ENCODE measurements at places on chromosomes 1 and 21.

DNA sequence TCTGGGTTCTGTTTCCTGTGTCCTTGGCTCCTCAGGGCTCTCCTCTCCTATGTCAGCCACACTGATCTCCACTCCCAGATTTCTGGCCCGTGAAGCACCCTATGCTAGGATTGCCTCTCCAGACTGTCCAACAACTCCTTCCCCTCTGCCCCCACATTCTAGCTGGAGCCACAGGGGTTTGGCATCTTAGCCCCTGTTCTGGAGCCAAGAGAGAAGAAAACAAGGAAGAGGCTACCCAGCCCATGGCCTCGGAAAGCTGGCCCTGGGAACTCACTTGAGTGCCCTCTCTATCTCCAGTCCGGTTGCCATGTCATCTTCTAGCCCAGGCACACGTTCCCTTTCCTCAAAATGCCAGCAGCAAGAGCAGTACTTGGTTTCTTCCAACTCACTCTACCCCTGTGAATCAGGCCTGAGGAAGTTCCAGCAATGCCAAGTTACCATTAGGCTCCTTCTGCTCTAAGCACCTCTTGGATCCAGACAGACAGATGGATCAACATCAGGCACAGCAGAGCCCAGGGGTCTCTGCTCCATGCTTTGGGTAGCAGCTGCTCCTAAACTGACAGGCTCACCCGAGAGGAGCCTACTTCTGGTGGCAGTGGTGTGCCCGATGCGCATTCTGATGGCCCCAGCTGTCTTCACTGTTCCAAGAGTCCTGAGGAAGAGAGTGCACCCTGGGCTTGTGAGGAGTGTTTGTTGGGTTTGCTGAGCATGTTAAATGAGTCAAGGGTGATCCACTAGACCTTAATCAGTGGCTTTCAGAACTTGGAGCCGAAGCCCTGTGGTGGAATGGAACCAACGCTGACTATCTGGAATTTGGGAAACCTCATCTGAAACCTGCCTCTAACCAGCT, 11.6 kb upstream of the GPR61 start:
- DNase-seq: no peak

DNA sequence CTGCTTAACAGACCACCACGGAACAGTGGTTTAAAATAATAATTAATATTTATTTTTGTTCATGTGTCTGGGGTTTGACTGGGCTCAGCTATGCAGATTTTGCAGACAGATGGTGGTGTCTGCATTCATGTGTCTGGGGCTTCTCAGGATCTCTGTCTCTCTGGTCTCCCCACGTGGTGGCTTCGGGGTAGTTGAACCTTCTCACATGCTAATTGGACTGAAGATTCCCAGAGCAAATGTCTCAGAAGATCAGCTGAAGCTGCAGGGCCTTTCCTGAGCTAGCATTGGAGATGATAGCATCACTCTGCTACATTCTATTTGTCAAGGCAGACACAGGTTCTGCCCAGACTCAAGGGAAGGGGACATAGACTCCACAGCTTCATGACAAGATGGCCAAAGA, 109.1 kb upstream of the DNAH14 start:
- no peak for DNase-seq

- no peak for DNase-seq
These were observed 132.5 kb upstream of the KAZN start for GRCh38 chr1:14466006-14466405.

DNA sequence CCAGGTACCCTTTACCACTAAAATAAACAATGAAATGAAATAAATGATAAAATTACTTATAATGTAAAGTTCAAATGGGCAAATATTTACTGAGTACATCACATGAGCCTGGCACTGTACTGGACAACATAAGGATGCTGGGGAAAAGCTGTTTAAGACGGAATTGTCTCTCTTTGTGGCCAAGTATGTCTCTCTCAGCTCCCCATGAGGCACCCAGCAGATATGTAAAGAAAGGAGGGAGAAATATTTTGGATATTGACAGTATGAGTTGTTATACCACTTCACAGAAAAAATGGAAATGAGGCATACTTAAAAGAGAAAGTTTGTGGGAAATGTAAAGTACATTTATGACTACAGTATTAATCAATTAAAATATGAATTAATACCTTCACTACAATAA, 1.0 kb upstream of the TNFSF4 start:
- no peak for DNase-seq

DNA sequence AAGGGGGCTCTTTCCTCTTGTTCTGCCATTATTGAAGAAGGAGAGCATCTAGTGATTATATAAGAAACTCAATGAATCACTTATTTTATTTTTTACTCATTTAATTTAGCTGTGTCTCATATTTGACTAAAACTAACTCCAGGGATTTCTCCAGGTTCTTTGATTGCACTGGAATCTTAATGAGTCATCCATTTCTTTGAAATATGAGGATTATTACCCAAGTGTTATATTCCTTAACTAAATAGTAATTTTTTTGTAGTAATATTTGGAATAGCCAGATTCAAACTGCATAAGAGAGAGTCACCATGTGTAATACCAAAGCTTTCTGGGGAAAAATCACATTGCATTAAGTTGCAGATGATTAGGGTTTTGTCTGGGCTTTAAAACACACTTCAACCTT, 59.5 kb downstream of the NTMT2 start:
- DNase-seq: no peak

GRCh38 chr1:40258445-40258769, 371 bp downstream of the ZMPSTE24 start:
- DNase-seq: no peak

DNA sequence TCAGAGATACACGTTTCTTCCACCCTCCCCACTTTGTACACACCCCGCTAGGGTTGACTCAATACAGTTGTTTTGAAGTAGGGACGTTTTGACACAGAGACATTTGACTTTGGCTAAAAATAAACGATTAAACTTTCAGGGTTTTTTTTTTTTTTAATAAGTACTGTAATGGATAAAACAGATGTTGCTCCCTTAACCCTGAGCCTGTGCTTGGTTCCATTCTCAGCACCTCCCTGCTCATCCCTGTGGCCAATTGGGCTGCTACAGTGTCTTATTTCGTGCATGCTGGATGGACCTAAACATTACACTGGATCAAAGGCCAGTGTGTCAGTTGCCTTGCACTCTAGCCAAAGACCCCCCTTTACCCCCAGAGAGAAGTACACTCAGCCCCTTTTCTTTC, 16.9 kb downstream of the GRHL3 start:
- no peak for DNase-seq

GRCh38 chr1:174000371-174000770, 21.8 kb downstream of the RC3H1 start:
- DNase-seq: no peak

Measured in lower lobe of right lung (tissue), 2 donors.